CD4-positive, alpha-beta T cell treated with Interleukin-2 at 100 ng/mL for 4 hours (primary cell): ENCODE measurements at places on chromosomes 1 and 21.

DNA sequence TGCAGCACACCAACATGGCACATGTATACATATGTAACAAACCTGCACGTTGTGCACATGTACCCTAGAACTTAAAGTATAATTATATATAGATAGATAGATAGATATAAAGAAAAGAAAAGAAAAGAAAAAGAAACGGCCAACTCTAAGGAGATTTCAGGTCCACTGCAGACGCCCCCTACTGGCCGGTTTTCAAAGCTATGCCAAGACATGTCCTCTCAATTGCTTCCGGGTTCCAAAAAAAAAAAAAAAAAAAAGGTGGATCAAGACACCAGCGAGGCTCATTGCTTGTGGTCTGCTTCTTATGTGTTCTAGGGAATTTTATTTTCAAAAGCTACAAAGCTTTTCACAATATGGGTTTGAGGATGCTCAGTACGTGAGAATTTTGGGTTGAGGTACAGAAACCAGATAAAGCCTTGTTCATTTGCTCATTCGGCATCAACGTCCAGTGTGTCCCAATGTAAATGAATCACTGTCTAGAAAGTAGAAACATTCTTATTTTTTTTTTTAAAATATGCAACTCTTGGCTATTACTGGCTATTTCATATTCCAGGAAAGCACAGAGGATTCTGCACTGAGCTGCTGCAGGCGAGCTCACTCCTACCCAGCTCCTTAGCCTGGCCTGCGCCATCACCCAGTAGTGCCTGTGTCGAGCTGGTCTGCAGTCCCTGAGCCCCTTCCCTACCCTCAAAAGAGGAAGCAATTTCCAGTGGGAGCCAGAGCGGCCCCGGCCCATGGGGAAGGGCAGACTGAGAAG, 643.0 kb downstream of the KIF26B start:
- no peak for DNase-seq

DNA sequence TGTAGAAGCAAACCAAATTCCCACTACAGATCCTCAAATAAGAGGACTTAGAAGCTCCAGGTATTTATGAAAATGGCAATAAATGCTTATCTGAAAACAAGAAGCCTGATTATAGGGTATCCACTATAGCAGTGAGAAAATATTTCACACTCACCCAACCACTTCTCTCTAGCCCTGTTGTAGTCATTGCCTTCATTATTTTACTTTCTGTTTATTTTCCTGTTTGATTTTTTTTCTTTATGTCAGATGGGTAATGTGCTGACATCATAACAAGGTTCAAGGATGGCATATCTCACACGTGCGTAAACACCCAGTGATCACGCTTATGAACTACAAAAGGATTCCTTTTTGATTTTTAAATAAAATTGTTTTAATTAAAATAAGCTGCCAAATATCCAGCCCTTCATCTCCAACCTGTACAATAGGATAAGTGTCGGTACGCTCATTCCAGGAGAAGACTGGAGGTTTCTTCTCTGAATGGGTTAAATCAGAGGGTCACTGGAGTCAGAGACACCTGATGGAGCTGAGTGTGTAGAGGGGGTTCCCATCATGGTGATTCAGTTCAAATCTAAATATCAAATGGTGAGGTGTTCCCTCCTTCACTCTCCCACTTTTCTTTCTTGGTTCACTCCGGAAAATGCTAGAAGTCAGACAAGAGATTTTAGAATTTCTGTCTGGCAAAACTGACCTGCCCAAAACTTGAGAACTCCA, 8.2 kb upstream of the S1PR1 start:
- DNase-seq = no peak

- no peak for DNase-seq
Measured at GRCh38 chr21:44054710-44055109, 42.6 kb downstream of the TRAPPC10 start.

- no peak for DNase-seq
Measured at GRCh38 chr1:227093309-227093708, 153.2 kb downstream of the COQ8A start.

DNA sequence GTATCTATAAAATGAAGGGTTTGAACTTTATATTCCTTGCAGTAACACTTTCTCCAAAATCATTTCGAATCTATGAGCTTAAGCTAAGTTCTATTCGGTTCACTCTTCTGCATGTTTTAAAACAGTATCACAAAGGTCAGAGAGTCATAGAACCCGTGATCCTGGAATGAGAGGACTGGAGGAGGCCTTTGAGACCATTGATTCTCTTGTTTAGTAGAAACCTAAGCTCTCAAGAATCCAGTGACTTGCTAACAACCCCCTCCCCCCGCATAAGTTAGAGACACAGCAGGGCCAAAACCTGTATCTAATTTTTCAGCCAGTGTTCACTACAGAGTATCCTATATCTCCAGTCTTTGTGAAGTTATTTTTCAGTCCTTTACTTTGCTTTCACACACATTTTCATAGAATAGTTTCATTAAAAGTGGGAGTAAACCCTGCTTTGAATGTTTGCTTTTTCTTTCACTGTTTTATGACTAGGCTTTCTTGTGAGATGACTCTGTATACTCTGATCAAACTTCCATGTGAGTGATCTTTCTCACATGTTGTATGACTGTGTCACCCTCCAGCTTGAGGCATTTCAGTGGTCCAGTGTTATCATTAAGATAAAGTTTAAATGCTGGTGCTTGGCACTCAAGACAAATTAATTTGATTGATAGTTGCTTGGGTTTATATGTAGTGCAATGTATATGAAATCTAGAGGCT, 275.4 kb upstream of the SGIP1 start:
- no peak for DNase-seq

GRCh38 chr1:202023001-202023433, 12.6 kb downstream of the ELF3 start:
- no peak for DNase-seq

DNA sequence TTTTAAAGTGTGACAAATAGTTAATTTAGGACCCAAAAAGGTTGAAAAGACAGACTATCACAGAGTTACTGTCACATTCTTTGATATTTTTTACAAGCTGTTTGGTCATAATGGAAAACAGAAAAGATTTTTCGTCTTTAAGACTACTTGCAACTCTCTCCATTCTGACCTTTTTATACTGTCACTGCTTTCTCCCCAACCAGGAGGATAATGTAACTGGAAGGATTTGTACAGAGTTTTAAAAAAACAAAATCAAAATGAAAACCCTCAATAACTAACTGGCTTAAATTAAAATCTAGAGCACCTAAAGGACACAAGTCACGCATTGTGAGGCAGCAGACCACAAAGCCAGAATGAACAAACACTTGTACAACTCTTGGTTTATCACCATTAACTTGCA, 257.7 kb downstream of the FAF1 start:
- no peak for DNase-seq

- DNase-seq = no peak
Measured at GRCh38 chr1:53206735-53207379, 10.2 kb downstream of the CPT2 start.

DNA sequence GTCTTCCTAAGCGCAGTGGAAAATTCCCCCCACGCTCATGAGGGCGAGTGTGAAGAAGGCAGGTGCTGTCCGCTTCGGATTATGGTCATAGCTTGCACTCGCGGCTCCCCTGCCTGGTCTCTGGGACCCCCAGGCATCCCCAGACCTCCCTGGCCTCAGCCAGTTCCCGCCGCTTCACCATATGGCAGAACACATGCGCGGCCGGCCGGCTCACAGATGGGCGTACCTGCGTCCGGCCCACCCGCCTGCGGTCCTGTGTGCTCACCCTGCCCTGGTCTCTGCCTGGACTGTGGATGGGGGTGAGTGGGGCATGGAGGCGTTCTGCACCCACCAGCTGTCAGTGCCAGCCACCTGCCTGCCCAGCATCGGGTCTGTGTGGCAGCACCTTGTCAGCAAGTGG, 34.1 kb downstream of the PRKCZ start:
- DNase-seq = no peak

GRCh38 chr1:109249654-109250401, 489 bp downstream of the CELSR2 start:
- DNase-seq = no peak

DNA sequence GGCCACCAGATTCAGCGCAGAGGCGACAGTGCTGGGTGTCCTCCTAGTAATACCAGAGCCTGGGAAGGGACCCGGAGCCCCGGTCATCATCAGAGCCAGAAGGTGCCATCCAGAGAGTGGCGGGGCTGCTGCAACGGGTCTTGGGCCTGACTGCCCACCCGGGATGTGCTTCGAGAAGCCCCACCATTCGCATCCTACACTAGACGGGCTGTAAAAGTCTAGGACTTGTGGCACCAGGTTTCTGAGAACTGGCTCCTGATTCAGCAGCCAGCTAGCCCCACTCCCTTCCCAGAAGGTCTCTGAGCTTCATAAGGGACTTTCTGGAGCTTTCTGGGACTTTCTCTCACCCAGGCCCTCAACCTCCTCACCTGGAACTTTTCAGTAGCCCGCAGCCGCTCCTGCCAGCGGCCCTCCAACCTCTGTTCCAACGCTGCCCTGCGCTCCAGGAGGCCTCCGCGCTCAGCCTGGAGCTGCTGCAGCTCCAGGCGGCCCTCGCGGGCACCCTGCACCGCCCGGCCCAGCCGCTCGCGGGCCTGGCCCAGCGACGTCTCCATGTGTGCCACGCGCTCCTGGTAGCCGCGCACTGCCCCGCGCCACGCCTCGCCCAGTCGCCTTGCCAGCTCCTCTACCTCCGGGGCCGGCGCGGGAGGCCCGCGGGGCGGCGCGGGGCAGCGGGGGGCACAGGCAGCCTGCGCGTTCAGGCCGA, 940 bp downstream of the NES start:
- no peak for DNase-seq

DNA sequence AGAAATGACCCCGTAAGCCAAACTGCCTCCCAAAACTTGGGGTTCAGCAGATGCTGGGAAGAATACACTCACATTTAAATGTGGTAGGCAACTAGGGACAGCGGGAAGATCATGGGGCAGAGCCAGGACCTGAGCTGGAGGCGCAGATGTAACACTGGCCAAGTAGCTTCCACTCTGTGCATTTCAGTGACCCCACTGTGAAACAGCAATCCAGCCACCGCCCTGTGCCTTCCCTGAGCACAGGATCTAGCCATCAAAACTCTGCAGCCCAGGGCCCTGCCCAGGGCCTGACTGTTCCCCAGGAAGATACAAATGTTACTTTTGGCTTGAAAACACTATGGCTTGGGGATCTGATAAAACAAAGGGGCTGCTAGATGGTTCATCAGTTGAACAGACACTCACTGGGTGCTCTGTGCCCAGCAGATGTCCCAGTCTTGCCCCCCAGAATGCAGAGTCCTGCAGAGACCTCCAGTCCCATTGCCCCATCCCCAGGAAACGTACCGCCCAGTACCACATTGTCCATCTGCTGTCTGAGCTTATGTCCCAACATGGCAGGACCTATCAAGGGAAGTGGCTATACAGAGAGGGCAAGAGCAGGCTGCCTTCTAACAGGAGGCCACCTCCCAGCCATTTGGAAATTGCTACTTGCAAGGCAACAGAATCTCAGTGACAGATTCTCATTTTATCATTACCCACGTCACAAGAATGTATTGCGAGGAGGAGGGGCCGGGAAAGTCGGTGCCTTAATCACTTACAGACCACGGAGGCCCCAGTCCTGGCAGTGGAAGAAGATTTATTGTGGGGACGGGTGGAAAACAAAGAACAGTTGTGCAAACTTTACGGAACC, 124.0 kb downstream of the DMRTB1 start:
- DNase-seq = no peak

- DNase-seq = no peak
Measured at GRCh38 chr1:101314244-101314643, 77.4 kb downstream of the S1PR1 start.

DNA sequence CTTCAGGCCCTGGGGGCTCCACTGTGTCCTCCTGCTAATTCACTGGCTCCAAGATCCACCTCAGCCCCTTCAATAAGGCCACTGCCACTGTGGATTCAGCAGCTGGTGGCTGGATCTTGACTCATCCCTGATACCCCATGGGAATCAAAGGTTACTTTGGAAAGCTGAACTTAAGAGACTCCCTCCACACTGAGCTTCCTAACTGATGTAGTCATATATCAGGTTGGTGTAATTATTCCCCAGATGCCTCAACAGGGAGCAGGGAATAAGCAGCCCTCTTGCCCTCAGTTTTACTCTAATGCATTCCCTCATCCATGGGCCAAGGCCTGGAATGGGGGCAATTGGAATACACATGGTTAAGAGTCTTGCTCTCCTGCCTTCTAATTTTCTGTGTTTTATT, 164.6 kb downstream of the FASLG start:
- no peak for DNase-seq

DNA sequence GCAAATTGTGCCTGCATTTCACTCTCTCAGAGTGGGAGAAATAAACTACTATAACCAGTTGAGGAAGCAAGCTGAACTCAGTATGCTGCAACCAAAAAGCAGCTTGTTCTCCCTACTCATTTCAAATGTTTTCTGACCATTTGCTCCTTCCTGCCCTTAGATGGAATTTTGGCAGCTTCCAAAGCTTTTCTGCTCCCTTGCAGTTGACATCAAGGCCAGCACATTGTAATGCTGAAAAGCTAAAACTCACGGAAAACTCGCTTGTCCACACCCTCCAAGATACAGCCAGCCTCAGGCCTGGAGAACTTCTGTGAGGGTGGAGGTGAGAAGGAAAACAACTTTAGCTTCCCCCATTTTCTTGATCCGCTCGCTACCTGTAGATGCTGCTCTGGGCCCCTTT, 5.0 kb upstream of the CHML start:
- DNase-seq = no peak
